ENCODE measurements at places on chromosomes 3 and 15. TPM values are rescaled to one million over a fixed set of nuclear protein-coding genes. Genes with fewer than 3 reads are reported as not detected.

The FGF7 gene
- not detected for total RNA-seq

The EPHB3 gene
- total RNA-seq = 0.23 TPM

The UROC1 gene
- not detected for total RNA-seq

The GOLGA8R gene
- total RNA-seq = 0.34 TPM

The ACTR8 gene
- 15.9 TPM for total RNA-seq

The ANKRD63 gene
- 0.67 TPM for total RNA-seq

The ISL2 gene
- 4.7 TPM for total RNA-seq

The CYP1A2 gene
- not detected for total RNA-seq

The CCRL2 gene
- not detected for total RNA-seq

The CPLX3 gene
- total RNA-seq = 0.07 TPM

The CCDC33 gene
- 7.0 TPM for total RNA-seq

The C3orf85 gene
- not detected for total RNA-seq

The FGF12 gene
- 0.40 TPM for total RNA-seq

The C2CD4A gene
- total RNA-seq = not detected

The CHDH gene
- total RNA-seq = 1.4 TPM

The TEX55 gene
- not detected for total RNA-seq

The CCDC54 gene
- total RNA-seq = not detected

The SEC62 gene
- total RNA-seq = 188 TPM

The CD200 gene
- total RNA-seq = not detected

The COL8A1 gene
- not detected for total RNA-seq

The PRICKLE2 gene
- 2.6 TPM for total RNA-seq

The CAMKV gene
- 0.35 TPM for total RNA-seq

The MAN2C1 gene
- 49.2 TPM for total RNA-seq

The RASGRP1 gene
- 0.31 TPM for total RNA-seq

The PIK3CB gene
- 16.1 TPM for total RNA-seq

The PLA2G4E gene
- total RNA-seq = not detected

The SNX4 gene
- total RNA-seq = 22.7 TPM

The IL16 gene
- not detected for total RNA-seq

The DTWD1 gene
- 16.8 TPM for total RNA-seq

The SAMD7 gene
- not detected for total RNA-seq

The STRC gene
- total RNA-seq = 0.19 TPM

The CHRNA7 gene
- total RNA-seq = 3.1 TPM

The SEMA6D gene
- total RNA-seq = not detected

The CKMT1A gene
- 3.9 TPM for total RNA-seq

The NRG4 gene
- 1.3 TPM for total RNA-seq

All from A549 treated with ZK216348 at 1 μM for 4 hours (cell line).